ENCODE measurements at places on chromosomes 5 and 9. TPM values are rescaled to one million over a fixed set of nuclear protein-coding genes. Genes with fewer than 3 reads are reported as not detected.

TMEM252 gene
- total RNA-seq: not detected

DNA sequence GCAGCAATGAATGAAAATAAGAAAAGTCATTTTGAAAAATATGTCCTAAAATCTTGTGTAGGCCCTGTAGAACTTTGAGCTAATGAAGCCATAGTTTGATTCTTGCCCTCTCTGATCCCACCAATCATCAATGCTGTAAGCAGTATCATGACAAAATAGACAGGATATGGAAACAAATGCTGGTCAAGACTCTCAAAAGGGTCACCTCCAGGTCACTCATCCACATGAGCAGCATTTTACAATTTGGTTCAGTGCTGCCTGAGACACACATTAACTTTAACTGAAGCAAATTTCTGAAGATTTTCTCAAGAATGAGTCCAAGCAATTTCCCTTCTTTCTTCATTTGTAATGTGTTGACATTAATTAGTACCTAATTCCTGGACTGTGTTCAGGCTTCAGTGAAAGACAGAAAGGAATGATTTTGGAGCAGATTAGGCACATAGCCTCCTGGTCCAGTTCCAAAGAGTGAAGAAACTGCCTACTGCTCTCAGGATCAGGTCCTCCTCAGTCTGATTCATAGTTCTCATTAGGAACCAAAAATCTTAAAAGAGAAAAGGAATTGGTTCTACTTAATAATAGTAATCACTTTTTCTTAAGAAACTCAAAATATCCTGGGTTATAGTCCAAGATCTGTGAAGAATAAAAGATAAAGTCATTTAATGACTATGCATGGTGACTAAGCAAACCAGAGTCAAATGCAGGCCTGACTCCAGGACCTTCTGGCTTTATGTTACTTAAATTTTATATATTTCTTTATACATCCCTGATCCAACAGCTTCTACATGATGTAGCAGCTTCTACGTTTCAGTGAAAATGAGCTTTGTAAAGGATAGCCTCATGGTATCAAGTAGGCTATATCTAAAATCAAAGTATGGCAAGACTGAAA is 192.1 kb upstream of the RGMB start:
- no peak for DNase-seq

GRCh38 chr5:111757355-111758283 is 625 bp upstream of the NREP start:
- peak; percentile 98 for DNase-seq

DNA sequence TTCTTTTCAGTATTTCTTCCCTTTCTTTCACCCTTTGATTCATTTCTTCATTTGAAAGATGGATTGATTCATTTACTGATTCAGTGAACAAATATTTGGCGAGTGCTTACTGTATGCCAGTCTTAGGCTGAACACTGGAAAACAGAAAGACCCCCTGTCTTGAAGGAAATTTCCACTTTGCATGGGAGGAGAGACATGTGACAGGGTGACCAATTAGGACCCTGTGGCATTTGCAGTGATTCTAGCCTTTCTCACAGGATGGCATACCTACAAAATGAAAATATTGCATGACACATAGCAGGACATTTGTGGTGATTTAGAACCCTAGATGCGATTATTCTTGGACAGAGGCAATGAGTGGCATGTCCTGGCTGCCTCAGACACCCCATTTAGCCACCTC is 407.2 kb upstream of the SGCD start:
- no peak for DNase-seq

DNA sequence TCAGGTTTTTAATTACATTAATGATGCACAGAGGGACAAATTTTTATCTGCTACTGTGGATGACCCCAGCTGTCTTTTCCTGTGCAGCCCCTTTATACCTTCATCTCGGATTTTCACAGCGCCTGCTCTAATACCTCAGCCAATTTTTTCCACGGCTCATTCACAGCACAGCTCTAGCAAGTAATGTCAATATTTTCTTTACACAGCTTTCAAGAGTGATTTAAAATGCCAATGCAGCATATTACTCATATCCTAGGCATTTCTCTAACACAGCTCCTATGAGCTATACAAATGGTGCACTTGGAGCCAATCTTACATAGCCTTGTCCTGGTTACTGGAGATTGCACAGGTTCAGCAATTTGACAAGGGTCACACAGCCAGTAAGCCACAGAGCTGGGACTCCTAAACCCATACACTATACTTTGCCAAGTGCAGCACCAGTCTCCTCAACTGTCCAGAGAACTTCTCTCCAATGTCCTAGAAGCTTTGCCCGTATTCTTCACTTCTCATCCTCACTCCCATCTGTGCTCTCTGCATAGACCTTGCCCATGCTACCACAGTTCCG is 661.8 kb downstream of the DTWD2 start:
- no peak for DNase-seq

DIPK1B gene
- not detected for total RNA-seq

GRCh38 chr5:81855591-81855990 is 104.7 kb upstream of the SSBP2 start:
- no peak for DNase-seq

IARS1 gene
- 183 TPM for total RNA-seq

GRCh38 chr5:147712598-147712997 is 69.9 kb downstream of the JAKMIP2 start:
- no peak for DNase-seq

PCDHGA2 gene
- 0.90 TPM for total RNA-seq

- no peak for DNase-seq
These were observed at the start of gene GRIN3A for GRCh38 chr9:101738566-101739183. Gene GRIN3A, minus strand, starts transcription at chr9:101738647. Its CDS starts 668 bp downstream, at chr9:101737979.

TLX3 gene
- total RNA-seq: not detected

DNA sequence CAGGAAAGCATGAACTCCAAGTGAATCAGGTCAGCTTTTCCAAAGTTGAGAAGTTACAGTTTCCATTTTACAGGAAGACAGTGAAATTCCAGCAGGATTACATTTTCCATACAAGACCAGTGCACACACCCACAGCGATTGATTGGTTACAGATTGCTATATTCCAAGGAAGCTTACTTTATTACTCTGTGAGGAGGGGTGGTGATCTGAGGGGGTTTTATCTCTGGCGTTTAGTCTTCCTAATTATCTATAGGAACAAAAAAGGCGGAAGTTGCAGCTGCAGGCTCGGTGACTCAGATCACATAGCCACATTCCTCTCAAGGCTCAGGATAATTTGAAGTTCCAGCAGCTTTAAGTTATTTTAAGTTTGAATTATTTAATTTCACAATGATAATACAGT is 450.4 kb upstream of the NMUR2 start:
- no peak for DNase-seq

CTSV gene
- 8.1 TPM for total RNA-seq

GRCh38 chr9:93860694-93861658 is 94.2 kb downstream of the BARX1 start:
- no peak for DNase-seq

DNA sequence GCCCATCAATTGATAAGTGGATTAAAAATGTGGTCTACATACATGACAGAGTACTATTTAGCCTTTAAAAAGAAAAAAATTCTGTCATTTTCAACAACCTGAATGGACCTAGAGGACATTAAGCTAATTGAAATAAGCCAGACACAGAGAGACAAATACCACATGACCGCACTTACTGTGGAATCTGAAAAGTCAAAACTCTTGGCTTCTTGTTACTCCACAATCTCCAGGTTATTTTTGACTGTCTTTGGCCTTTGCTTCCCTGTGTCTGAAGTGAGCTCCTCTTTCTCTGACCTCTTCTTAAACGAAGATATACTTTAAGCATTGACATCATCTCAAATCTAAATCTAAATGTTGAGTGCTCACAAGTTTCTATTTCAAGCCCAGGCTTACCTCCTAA is 265.5 kb upstream of the ADRA1B start:
- DNase-seq: no peak

DNA sequence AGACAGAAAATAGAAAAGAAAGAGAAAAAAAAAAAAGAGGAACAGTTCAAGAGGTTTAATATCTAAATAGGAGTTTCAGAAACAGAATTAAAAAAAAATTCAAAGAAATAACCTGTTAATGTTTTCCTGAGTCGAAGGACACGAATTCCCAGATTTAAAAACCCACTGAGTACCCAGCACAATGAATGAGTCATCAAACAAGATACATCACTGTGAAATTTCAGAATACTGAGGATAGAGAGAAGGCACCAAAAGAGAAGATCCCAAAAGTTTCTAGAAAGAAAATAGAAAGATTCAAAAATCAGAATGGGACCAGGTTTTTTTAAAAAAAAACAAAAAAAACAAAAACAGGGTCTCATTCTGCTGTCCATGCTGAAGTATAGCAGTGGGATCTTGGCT is 8.8 kb downstream of the CDO1 start:
- no peak for DNase-seq

TICAM2 gene
- 9.1 TPM for total RNA-seq

EQTN gene
- total RNA-seq: not detected

PCDHGB3 gene
- total RNA-seq: 1.4 TPM

DNA sequence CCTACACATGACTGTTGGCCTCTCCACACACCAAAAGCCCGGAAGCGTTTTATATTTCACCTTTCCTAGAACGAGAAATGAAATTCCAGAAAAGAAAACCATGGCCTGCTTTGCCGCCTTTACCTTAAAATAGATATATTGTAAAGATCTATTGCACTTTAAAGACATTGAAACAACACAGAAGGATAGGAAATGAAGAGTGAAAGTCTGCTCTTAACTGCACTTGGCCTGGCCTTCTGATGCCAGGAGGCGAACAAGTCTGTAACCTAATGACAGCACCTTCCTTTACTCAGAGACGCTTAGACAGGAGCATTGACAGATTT is 6.7 kb downstream of the PRDM6 start:
- no peak for DNase-seq

GRCh38 chr5:172439785-172440477 is 14.4 kb downstream of the SH3PXD2B start:
- DNase-seq: no peak

DNA sequence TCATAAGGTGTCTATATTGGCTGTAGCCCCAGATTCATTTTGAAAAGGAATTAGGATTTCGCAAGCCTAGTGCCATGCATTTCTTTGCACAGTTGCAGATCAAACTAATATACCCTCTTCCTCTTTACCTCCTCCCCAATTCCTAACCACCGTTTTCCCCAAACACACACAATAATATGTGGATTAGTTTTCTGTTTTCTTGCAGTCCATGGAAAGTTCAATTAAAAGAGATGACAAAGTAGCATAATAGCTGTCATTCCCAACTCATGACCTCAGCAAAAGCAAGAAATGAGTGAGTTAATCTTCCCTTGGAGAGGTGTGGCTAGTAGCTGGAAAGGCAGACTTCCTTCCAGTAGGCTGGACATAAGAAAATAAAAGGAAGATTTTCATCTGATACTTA is 349.1 kb downstream of the TMEM232 start:
- peak; percentile 44 for DNase-seq

- no peak for DNase-seq
These were observed 3.5 kb upstream of the NEK6 start for GRCh38 chr9:124254261-124254682.

GRCh38 chr9:6715755-6716643 is 41.8 kb upstream of the KDM4C start:
- no peak for DNase-seq

DNA sequence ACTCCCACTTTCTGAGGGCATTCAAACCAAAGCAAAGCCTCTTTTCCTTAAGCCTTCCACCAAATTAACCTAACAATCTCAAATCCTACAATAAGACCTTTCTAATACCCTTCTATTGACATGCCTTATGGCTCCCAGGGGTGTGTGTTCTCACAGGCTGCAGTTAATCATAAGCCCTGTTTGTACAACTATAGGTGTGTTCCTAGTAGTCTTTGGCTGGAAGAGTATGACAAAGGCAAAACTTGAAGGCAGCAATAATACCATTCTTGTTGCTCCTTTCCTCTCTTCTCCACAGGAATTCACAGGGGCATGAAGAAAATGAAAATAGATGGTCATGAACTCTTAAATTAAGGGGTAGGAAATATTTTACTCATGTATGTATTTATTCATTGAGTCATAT is 10.9 kb upstream of the FBXO38 start:
- no peak for DNase-seq

OSMR gene
- 20.2 TPM for total RNA-seq

DNA sequence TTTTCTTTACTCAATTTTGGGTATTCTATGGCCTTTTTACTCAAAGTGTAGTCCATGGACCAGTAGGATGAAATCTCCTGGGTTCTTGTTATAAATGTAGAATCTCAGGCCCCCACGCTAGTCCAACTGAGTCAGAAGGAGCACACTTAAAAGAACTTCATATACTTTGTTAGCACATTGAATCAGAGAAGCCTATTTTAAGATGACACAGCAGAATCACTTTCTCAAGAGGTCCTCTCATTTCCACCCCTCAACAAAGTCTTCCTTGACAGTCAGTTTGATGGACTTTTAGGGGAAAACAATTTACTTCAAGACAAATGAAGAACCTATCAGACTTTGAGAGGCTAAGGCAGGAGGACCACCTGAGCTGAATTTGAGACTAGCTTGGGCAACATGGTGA is 37.7 kb upstream of the FGF10 start:
- no peak for DNase-seq

IL9 gene
- not detected for total RNA-seq

DNA sequence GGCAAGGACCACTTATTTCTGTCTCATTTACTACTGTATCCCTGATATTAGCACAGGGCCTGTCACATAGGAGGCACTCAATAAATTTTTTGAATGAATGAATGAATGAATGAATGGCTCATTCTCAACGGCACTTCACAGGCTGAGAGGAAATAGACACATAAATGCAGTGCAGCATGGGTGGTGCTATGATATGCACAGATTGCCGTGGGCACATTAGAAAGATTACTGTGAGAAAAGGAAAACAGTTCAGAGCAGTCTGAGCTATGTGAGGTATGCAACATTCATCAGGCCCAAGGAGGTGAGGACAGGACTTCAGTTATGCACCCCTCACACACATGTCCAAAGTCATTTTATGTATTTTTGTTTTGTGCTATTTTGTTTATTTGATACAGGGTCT is 6.4 kb upstream of the NOL6 start:
- DNase-seq: no peak

DNA sequence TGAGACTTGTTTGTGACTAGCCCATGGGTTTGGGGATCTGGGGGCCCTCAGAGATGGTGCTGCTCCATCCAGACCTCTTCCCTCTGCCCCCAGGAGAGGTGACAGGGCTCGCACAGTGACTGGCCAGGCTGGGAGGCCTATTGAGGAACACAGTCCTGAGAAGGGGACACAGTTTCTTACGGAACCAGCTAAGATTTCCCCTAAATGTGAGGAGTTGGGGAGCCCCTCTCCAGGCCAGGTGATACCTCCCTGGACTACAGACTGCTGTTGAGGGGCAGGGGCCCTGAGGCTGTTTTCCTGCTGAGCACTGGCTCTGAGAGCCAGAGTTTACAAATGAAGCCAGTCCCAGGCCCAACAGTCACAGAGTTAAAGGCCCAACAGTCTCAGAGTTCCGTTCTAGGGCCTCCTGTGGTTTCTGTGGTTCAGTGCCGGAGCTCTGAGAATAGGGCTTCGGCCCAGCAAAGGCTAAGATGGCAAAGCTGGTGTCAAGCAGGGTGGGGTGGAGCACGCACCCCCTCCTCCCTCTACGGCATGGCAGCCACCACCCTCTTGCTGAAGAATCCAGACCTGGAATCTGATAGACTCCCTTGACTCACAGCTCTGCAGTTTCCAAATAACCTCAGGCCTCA is 1.1 kb upstream of the SEMA4D start:
- no peak for DNase-seq
